Adrenal gland (tissue), 19 donors: ENCODE measurements at places on chromosomes 3 and 15. TPM values are rescaled to one million over a fixed set of nuclear protein-coding genes. Genes with fewer than 3 reads are reported as not detected.
A peak's percentile ranks its signal among the peaks of the same experiment; 100 is the strongest.

The SCAANT1 gene
- polyA plus RNA-seq: not detected

The CFAP20DC gene
- 1.2 TPM for polyA plus RNA-seq

The LRRC31 gene
- polyA plus RNA-seq: not detected

The TMEM202 gene
- polyA plus RNA-seq: not detected

The FANCD2OS gene
- not detected for polyA plus RNA-seq

The VIPR1 gene
- 9.2 TPM for polyA plus RNA-seq

DNA sequence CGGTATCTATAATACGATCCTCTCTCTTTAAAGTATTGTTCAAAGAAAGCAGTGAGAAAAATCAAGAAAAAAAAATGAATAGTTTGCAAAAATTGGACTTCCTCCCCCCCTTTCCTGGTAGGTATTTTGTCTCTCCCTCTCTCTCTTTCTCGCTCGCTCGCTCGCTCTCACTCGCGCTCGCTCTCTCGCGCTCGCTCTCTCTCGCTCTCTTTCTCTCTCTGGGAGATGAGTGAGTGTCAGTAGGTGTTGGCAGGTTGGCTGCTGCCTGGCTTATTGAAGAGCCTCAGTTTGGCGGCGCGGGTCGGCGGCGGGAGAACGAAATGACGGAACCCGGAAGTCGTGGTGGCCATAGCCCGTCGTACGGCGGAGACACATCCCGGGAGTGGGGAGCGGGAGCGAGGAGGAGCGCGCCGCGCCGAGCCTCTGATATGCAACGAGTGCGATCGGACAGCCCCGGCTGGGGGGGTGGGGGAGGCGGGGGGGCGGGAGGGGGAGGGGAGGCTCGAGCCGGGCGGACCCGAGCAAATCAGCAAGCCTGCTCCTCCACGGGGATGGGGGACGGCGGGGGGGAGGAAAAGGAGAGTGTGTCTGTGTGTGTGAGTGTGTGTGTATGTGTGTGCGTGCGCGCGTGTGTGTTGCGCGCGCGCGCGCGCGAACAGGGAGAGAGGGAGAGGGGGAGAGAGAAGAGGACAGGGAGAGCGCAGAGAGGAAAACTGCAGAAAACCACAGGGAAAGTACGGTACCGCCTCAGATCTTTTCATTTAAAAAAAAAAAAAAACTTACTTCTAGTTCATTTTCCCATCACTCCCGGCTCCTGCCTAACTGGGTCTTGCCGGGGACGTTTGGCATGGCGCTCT lies at the start of gene MEIS2:
TSS of gene MEIS2 (minus strand) at position 441 of the 857 bp plus-strand sequence. CDS start 1,083 bp downstream, outside the sequence.
- DNase-seq: peak; percentile 92
- H3K4me3 ChIP-seq: peak within 1 kb of the TSS; percentile 73
- peaks cover 7% of the 10 kb centered on the region for H3K4me1 ChIP-seq
- H3K27ac ChIP-seq: peak within 1 kb of the TSS; percentile 95
- H3K27me3 ChIP-seq: no peaks in the 10 kb centered on the region
- H3K36me3 ChIP-seq: no peaks in the 10 kb centered on the region

- H3K27ac ChIP-seq: peak overlapping the region; percentile 89
- DNase-seq: no peak
- no peaks in the 10 kb centered on the region for H3K27me3 ChIP-seq
Measured at GRCh38 chr15:90994059-90994416, 297 bp downstream of the PRC1 start.

DNA sequence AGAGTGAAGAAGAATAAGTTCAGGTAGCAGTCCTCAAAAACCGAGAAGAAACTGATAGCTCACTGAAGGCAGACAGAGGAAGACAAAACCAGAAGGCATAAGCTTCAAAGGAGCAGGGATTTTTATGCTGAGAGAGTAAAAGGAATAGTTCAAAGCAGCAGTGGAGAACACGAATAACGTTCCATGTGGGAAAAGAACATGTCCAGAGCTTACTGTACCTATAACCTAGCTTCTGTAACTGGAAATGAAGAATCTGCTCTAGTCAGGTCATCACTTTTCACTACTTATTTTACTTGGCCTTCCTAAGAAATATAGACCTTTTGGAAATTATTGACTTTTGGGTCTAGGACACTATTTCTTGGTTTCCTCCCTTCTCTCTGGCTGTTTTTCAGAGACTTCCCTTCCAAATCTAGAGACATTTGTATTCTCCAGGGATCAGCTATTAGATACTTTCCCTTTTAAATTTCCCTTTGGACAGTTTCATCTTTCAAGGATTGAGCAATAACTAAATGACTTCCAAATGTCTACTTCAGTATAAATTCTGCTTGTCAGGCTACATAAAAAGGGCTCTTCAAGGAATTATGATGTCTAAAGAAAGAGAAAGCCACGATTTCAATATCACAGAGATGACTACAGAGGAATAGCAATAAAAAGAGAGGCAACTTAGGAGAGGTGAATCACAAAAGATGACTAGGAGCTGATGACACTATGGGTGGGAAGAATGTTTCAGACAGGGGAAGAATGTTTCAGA lies 46.7 kb downstream of the UBE3A start:
- DNase-seq: no peak
- H3K27me3 ChIP-seq: no peaks in the 10 kb centered on the region
- no peak overlapping the region for H3K4me3 ChIP-seq
- H3K4me1 ChIP-seq: peaks cover 26% of the 10 kb centered on the region
- H3K36me3 ChIP-seq: no peaks in the 10 kb centered on the region
- H3K27ac ChIP-seq: no peak overlapping the region
